ENCODE measurements at places on chromosomes 2 and 18.

GRCh38 chr2:217120429-217120828, 260.6 kb upstream of the TNP1 start:
- no peak for DNase-seq

GRCh38 chr18:3508576-3509549, 58.9 kb downstream of the TGIF1 start:
- no peak for DNase-seq

DNA sequence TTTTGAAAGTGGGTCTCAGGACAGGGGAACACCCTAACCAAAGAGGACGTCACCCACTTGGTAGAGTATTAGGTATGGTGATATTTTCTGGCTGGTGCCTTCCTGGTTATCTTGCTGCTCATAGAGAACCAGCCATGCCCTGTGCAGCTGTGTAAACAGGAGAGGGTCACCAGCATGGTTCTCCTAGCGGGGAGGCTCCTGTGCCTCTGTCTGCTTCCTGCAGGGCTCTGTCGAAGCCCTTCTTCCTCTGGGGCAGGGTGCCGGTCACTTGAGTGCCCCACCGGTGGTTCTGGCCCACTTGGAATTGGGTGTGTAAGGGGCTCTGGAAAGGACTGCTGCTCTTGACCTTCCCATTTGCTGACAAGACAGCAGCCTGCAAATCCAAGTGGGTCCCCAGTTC, 131.6 kb upstream of the MSH6 start:
- DNase-seq: no peak

DNA sequence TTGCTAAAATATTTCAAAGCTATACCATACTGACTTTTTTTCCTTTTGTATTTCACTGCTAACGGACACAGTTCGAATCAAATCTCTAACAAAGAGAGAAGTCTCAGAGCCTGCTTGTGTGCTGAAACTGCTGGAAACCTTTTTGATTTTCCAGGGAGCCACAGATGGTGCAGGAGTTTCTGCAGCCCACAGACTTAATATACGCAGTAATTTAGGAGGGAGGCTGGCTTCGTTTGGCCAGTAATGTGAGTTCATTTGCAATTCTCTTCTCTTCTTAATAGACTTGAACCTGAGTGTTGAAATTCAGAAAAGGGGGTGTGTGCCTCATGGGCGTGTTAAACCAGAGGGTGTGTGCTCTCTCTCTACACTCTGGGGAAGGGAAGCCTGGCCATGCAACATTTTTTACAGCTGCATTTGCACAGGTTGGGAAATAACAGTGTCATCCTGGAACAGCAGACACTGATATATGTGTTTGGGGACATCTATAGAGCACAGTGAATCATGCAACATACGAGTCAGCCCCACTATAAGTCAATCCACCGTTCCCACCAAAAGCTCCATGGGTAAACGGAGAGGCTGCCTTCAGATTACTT, 333.0 kb downstream of the CLIP4 start:
- DNase-seq: no peak

DNA sequence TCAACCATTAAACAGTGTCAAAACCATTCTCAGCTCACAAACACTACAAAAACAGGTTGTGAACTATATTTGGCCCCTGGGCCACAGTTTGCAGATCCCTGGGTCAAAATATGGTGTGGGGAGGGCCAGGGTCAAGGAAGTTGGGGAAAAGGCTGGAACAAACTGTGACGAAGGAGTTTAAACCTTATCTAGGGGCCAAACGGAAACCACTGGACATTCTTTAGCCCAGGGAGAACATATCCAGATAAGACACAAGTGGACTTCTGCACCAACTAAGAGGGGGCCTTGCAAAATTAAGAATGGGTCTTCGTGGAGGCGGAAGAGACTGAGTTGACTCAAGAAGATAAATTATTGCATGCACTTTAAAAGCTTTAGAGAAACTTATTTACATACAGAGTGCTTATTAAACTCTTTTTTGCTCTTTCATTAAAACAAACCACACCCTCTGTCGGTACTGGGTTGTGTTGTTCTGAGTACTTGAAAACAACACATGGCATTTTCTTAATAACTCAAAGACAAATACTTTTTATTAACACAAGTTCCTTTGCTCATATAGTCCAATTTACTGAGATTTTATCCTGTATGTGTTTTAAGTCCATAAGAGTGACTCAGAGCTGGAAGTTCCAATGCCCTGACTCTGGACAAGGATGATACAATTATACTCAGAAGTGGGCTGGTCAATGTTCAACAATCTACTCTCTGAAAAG, 5.3 kb upstream of the ASAP2 start:
- DNase-seq: no peak

- DNase-seq: no peak
Observed at GRCh38 chr2:15772086-15772595, 168.2 kb upstream of the MYCN start.

DNA sequence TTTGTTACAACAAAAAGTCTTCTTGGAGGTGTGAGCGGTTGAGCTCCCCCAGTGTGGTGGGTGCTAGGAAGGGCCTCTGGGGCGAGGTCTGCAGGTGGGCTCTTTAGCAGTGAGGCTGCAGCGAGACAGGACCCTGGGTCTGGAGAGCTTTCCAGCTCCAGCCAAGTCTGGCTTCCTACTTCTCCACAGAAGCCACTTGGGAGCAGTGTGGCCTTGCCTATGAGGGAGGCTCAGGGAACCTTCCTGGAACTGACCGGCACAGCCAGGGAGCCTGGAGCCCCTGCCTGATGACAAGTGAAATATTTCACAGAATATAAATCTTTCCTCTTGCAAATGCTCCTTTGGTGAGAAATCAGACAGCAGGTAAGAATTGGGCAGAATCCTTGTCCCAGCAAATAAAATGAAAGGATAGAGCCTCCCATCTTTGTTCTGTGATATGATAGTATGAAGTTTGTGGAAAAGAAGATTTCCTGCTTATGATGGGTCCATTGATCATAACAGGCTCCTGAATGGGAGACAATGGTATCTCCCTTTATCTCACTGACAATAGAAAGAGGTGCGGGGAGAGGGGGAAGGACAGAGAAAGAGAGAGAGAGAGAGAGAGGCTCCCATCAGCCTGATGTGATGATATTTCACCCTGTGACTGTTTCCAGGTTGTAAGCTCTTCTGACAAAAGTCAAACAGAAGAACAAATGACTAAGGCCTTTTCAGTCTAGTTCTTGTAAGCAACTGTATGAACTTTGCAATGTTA, 289.8 kb upstream of the SPRED2 start:
- no peak for DNase-seq

- DNase-seq: no peak
Observed at GRCh38 chr2:155442755-155443372, 744.4 kb downstream of the KCNJ3 start.

DNA sequence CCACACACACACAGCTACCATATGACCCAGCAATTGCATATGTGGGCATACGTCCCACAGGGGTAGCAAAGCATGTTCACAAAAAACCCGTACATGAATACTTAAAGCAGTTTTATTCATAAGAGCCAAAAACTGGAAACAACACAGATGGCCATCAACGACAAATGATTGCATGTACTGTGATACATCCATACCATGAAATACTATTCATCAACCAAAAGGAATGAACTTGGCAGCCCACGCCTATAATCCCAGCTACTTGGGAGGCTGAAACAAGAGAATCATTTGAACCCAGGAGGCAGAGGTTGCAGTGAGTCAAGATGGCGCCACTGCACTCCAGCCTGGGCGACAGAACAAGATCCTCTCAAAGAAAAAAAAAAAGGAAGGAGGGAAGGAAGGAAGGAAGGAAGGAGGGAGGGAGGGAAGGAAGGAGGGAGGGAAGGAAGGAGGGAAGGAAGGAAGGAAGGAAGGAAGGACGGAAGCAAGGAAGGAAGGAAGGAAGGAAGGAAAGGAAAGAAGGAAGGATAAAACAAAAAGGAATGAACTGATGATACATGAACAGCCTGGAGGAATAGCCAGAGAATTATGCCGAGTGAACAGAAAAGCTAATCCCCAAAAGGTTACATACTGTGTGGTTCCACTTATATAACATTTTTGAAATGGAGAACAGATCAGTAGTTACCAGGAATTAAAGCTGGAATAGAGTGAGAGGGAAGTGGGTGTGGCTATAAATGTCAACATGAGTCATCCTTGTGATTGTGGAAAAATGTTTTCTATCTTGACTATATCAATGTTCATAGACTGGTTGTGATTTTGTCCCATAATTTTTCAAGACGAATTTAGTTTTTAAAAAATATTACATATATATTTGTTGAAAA, 19.6 kb upstream of the YPEL5 start:
- DNase-seq: no peak

- DNase-seq: no peak
Observed at GRCh38 chr2:219983836-219984235, 356.4 kb downstream of the SLC4A3 start.

DNA sequence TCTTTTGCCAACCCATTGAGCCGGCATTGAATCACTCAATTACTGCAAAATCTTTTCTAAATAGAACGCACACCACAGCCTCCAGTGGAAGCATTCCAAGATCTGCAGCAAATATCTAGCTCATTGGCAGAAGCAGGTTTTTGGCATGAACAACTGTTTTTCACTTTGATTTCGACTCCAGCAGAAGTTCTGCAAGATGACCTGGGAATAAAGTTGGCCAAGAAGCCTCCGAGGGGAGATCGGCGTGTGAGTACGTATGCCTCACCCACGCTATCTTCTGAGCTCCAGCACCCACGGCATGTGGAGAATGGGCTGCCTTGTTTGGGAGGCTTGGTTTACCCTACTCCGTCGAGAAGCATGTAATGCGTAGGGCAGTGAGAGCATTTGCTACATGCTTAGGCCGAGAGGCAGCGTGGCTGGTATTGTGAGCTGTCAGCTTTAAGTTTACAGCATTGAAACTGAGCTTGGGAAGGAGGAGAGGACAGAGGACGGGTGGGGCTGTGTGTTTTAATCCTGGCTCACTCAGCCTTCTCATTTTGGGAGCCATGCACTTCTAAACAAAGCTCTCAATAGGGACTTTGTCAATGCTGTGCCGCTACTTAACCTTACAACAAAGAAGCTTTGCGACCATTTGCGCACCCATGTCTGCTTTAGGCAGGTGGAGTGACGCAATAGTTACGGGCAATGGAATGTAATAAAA, 10.5 kb downstream of the PCARE start:
- DNase-seq: no peak

DNA sequence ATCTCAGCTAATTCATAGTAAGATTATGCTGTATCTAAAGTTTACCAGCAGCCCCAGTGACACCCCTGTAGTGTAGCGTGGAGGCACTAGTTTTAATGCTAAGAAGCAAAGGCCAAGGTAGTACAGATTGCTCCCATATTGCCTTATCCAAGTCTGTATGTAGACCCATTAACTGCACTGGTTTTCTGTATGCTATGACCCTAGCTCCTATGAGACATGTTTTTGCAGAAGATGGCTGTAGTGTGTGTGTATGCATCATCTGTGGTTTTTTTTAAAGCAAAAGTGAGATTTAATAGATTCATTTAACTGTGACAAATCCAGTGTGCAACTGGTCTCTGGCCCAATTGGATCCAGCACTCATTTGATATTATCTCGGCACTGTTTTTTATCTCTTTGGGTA, 86.5 kb downstream of the HAUS1 start:
- DNase-seq: no peak

DNA sequence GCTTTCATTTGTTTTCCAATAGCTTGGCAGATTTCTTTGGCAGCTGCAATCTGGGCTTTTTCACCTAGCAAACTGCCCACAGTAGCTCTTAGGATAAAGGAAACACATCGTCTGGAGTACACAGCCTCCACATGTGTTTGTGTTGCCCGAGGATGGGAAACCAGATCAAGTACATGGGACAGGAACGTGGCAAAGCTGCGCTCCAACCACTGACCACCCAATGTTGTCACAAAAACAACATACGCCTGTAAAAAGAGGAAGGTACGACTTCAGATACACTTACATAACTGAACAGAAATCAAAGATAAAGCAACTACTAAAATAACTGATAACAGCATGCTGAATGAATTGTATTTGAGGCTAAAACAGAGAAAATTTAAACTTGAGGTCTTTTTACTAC, 15.5 kb downstream of the HEATR5B start:
- no peak for DNase-seq

GRCh38 chr2:66418381-66418780, 16.5 kb upstream of the MEIS1 start:
- no peak for DNase-seq

Data from CD4-positive, alpha-beta T cell treated with Interleukin-1 beta for 1 hour (primary cell).